ENCODE measurements at places on chromosomes 11 and 22.

DNA sequence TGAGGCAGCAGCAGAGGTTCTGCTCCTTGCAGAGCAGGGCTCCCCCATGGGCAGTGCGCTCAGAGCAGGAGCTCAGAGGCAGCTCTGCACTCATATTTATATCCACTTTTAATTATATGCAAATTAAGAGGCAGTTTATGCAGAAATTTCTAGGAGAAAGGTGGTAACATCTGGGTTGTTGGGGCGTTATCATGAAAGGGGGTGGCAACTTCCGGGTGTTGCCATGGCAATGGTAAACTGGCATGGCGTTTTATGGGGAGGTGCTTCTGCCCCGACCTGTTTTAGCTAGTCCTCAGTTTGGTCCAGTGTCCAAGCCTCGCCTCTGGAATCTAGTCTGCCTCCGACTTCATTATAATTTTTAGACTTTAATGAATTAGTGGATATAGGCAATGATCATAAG lies 1191.7 kb downstream of the TBC1D22A start:
- no peak for DNase-seq

DNA sequence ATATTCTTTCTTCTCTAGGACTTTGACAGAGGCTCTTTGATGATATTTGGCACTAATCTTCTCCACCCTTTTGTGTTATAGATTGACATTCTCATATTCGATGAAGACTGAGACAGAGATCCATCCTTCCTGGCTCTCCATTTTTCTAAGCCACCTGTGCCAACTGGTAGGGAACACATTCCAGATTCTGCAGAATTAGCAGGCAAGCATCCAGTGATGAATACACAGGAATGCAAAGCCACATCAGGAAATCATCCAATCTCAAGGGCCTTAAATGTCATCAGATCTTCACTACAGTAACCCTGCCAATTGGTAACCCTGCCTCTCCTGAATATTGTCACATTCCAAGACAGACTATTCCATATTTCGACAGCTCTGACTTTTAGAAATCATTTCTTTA lies 718.4 kb upstream of the API5 start:
- DNase-seq: no peak

DNA sequence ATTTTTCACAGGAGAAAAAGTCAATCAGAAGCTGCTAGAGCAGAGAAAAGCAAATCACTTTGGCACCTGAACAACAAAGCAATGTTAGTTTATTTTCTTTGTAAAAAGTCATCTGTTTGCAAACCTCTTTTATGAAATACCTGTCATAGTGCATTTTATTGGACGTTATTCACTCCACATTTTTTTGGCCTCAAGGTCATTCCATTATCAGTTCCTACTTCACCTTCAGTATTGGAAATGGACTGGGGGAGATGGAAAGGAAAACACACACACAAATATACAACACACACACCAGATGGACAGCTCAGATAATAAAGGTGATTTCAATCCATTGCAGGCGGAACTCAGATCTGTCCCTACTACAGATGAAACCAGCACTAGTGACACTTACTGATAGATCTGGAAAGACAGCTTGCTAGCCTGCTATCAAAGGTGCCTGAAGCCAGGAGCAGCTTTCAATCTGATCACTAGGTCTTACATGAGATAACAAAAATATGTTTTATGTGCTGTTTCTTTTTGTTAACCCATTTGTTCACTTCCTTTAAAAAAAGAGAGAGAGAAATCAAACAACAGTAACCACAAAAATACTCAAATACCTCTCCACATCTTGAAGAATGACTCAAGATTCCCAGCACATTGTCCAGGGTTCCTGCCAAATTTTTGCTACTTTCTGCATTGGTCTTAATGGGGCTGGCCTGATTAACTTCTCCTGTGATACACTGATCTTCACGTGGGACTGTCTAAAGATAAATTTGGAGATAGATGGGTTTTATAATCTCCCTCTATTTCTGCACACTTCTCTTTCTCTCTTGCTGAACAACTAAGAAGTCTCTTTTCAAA lies 844.3 kb upstream of the TENM4 start:
- DNase-seq: no peak

- DNase-seq: no peak
These were observed 1007.7 kb downstream of the BRD1 start for GRCh38 chr22:48819961-48820360.

DNA sequence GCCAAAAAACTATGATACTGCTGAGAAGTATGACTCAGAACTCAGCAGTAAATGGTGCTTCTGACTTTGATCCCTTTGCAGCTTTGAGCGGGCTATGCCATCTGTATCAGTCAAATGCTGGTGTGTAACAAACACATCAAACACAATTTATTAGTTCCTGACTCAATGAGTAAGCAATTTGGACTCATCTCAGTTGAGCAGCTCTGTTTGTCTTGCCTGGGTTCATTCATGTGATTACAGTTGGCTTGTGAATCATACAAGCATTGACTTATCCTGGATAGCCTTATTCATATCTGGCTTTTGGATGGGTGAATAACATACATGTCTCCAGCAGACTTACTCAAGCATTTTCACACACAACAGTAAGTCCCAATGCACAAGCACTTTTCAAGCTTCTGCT lies 858.8 kb downstream of the METTL15 start:
- no peak for DNase-seq

GRCh38 chr11:35215945-35216344 lies 77.0 kb downstream of the CD44 start:
- DNase-seq: no peak

GRCh38 chr11:12130180-12130980 lies 20.0 kb downstream of the MICAL2 start:
- no peak for DNase-seq

- DNase-seq: no peak
These were observed 258.8 kb downstream of the SOX6 start for GRCh38 chr11:16097543-16097942.

DNA sequence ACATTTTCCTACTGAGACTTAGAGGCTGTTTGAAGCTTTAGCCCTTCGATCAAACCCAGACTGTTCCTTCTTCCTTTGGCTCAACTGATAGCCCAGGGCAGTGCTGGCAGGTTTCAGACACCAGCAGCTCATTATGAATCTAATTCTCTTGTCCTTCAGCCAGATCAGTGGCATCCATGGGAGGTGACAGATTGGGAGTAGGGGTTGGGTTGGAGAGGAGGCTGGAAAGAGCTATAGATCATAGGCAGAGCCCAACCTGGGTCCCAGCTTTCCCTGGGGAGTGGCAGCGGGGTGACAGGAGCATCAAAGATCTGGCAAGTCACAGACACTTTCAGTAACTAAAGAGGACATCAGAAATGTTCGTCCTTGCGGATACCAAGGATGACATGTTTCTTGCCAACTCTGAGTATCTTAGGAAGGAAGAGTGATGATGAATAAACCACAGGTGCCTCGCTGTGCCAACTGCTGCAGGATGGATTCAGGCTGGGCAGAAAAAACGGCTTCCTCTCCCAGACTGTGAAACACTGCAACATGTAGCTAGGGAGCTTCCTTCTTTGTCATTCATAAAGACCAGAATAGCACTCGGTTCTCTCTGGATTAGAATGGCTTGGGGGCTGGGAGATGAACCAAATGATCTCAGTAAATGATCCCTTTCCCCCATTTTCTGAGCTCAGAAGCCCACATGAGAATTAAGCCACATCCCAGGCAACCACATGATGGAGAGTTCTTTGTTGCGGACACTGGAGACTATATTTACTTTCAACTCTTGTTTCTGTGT lies 19.1 kb downstream of the ABCC8 start:
- DNase-seq: no peak

- no peak for DNase-seq
These were observed 68.1 kb downstream of the UBASH3B start for GRCh38 chr11:122723576-122723975.

GRCh38 chr11:78332174-78332866 lies 85.3 kb downstream of the GAB2 start:
- no peak for DNase-seq

GRCh38 chr11:69867076-69868005 lies 48.1 kb upstream of the FGF3 start:
- peak; percentile 19 for DNase-seq

- no peak for DNase-seq
These were observed 3.5 kb downstream of the CNTF start for GRCh38 chr11:58625826-58626460.

GRCh38 chr11:60098508-60098907 lies 10.0 kb downstream of the MS4A2 start:
- DNase-seq: no peak

DNA sequence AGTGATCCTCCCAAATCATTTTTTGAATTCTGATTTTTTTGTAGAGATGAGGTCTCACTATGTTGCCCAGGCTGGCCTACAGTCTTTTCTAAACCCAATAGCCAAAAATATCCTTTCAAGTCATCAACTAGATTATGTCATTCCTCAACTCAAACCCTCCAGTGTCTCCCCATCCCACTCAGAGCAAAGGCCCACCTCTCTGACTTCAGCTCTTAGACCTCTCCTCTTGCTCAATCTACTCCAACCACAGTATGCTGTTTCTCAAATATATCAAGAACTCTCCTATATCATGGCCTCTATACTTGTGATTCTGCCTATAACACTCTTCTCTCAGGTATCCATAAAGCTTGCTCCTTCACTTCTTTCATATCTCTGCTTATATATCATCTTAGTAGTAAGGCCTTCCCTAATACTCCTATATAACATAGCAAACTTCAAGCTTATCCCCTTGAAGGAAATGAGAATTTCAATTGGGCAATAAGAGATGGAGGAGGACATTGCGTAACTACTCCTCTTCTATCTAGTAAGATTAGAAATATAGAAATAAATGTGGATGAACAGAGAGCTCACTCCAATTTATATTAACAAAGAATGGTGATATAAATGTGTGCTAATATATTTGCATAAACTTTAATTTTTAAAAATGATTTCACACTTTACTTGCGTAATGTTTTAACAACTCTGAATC lies 24.5 kb downstream of the DLG2 start:
- DNase-seq: no peak

GRCh38 chr11:118659953-118660680 lies 19.3 kb downstream of the TREH start:
- no peak for DNase-seq

GRCh38 chr22:43743131-43743530 lies 69.0 kb downstream of the EFCAB6 start:
- no peak for DNase-seq

DNA sequence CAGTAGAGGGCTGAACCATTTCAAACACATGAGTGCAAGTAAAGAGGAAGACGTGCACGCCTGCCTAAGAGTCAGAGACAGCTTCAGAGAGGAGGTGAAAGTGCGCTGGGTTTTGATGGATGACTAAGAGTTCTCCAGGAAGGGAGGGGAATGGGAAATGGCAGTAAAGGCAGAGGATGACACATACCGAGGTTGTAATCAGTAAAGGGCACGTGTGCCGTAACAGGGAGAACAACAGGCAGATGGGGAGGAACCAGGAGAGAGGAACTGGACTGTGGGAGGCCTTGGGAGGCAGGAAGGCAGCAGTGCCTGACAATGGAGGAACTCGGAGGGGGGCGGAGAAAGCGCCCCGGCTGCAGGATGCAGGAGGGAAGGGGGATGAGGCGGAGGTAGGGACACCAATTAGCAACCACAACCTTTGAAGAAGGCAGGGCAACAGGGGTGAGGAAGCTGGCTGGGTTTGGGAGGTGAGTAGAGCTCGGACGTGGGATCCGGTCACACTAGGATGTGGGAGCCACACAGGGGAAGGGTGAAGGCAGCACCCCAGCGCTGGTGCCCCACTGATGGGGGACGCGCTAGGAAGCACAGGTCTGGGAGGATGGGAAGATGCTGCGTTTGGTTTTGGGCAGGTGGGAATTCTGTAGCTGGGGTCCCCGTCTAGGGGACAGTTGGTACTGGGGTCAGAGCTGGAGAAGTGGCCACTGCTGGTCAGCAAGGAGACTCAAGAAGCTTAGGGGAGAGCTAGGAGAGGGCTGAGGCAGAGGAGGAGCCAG lies 67.4 kb downstream of the SCUBE1 start:
- DNase-seq: no peak

DNA sequence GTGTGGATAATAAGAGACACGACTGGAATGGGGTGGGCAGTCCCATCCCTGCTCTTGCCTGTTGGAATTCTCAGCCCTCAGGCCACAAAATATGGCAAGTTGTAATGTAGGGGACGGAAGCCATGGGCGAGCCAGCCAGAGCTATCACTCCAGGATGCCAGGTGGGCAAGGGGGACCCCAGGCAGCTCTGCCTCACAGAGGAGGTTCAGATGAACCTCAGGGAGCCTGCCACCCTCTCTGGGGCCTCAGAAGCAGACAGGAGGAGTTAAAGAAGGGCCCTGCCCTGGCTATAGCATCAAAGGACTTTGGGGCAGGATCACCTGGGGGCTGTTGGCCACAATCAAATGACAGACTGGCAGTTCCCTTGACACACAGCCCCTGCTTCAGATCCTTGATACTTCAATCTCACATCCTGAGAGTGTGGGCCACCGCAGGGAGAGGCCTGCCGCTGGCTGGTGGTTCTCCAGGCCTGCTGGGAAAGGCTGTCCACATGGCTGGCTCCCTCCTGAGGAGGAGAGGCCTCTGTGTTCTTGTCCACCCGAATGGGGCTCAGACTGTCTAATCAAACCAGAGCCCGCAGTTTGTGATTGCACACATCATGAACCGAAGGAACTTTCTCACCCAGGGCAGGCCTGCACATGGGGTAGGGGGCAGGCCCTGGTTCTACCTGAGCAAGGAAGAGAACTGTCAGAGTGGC lies 31.4 kb downstream of the IGLL1 start:
- DNase-seq: no peak

DNA sequence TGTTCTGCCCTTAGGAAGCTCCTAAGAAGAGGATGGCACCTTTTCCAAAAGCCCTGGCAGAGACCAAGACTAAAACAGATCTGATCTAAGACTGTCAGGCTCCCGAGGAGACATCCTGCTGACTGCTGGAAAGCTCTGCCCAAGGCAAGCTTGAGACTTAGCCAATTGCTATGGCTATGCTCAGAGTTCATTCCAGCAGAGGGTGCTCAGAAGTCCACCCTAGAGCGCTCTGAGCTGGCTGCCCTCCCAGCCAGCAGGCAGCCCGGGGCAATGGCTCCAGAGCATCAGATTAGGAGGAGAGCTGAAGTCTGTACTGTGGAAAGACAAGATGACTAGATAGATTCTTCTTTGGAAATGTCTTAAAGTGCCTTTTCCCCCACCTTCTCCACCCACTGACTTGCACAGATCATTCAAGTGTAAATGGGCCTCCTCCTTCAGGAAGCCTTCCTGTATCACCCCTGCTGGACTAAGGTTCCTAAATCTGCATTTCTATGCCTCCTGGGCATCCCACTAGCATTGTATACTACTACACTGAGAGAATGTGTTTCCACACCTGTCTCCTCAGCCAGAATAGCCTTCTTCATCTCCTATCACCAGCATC lies 23.4 kb downstream of the LRRC55 start:
- peak; percentile 26 for DNase-seq

GRCh38 chr11:91630916-91631673 lies 593.5 kb upstream of the FAT3 start:
- DNase-seq: no peak

DNA sequence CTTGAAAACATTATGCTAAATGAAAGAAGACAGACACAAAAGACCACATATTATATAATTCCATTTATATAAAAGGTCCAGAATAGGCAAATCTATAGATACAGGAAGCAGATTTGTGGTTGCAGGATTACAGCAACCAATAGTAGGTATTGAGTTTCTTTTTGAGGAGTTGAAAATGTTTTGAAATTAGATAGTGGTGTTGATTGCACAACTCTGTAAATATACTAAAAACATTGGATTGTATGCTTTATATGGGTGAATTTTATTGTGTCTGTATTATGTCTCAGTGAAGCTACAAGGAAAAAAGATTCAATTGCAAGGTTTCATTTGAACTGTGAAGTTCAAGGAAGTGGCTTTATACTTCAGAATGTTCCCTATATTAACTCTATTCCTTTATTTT lies 3.0 kb upstream of the RRAS2 start:
- no peak for DNase-seq

All from femur (tissue), 1 donor.